ENCODE measurements at places on chromosomes 12 and 14. TPM values are rescaled to one million over a fixed set of nuclear protein-coding genes. Genes with fewer than 3 reads are reported as not detected.

The KRT83 gene
- total RNA-seq: 2.1 TPM

The PPP2R3C gene
- 5.1 TPM for total RNA-seq

The LTB4R2 gene
- total RNA-seq: 150 TPM

The TAS2R30 gene
- 2.5 TPM for total RNA-seq

DNA sequence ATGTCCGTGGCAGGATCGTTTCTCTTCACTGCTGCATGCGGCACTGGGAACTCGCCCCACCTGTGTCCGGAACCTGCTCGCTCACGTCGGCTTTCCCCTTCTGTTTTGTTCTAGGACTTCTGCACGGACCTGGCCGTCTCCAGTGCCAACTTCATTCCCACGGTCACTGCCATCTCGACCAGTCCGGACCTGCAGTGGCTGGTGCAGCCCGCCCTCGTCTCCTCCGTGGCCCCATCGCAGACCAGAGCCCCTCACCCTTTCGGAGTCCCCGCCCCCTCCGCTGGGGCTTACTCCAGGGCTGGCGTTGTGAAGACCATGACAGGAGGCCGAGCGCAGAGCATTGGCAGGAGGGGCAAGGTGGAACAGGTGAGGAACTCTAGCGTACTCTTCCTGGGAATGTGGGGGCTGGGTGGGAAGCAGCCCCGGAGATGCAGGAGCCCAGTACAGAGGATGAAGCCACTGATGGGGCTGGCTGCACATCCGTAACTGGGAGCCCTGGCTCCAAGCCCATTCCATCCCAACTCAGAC lies 1.2 kb downstream of the FOS start:
- peak; percentile 89 for DNase-seq

Measured in lower leg skin (tissue), 4 donors.